ENCODE measurements at places on chromosomes 11 and 22.
A peak's percentile ranks its signal among the peaks of the same experiment; 100 is the strongest.

- peak; percentile 54 for DNase-seq
Observed at GRCh38 chr11:61791737-61792309, 576 bp downstream of the TMEM258 start.

GRCh38 chr22:38868886-38869381 lies 3.1 kb downstream of the CBX6 start:
- peak; percentile 89 for DNase-seq

- peak; percentile 23 for DNase-seq
Observed at GRCh38 chr11:33515347-33515746, 185.3 kb downstream of the C11orf91 start.

- DNase-seq, result no peak
Observed at GRCh38 chr22:44271010-44271500, 41.7 kb downstream of the SHISAL1 start.

DNA sequence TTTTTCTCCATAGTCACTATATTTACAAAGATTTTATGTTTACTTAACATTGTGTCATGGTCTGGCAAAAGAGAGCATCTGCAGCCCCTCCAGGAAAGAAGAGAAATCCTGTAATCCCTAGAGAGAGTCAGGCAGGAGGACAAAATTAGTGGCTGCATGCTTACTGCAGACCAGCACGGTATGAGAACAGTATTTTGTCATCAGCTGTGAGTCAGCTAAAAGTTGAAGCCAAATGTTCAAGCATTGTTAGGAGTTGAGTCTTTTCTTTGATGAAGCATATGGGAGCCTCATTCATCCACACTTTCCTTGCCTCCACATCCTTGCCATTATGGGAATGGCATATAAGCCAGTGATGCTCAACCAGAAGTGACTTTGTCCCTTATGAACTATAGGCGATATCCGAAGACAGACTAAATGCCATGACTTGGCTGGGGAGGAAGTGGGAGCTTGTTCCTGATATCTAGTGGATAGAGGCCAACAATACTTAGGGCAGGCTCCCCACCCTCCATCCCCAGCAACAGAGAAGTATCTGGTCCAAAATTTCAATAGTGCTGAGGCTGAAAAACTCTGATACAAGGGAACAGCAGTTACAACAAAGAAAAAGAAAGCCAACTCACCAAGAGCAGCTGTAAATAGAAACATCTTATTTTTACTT lies 112.0 kb upstream of the OR5AK2 start:
- DNase-seq, result no peak

DNA sequence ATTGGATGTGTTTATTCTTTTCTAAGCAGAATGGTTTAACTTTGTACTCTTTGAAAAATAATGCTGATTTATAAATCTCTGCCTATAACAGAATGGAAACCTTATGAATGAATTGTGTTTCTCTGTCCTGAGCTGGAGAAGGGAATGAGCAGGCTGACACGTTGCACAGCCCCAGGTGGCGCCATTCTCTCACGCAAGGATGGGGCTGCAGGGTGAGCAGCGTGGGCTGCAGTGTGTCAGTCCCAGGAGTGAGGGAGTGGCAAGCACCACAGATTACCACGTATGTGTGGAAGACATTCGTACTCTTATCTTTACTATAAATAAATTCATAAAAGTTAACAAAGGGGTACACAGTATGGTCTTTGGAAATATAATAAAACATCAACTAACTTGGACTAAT lies 33.4 kb downstream of the FDX1 start:
- no peak for DNase-seq

GRCh38 chr11:69157156-69157821 lies 1.6 kb downstream of the SMIM38 start:
- peak; percentile 84 for DNase-seq

DNA sequence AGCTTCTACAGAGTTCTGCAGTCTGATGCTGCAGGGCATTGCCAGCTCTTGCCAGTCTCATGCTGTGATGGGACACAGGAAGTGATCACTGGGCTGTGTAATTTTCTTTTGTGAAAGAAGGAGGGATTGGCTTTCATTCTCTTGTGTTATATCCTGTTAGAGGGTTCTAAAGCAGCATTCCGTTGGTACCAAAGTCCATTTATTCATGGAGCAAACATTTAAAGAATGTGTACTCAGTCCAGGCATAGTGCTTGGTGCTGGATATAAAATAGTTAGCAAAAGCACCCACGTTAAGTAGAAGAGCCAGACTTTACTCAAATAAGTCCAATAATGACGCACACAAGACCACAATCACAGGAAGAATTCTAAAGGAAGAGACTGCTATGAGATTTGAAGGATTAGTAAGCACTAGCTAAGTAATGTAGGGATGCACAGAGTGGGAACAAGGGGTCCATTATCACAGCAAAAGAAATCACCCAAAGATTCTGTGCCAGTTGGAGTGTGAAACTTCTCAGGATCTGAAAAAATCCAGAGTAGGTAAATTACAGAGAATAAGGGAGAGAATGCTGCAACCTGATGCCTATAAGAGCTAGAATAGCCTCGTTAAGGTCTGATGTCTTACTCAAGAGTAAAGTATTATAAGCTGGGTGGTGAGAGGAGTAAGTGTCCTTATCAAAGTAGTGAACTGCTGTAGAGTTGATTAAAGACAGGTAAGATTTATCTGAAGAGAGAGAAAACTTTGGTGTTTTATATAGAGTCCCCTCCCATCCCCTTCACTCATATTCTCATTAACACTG lies 728.3 kb downstream of the METTL15 start:
- no peak for DNase-seq

- DNase-seq, result no peak
Observed at GRCh38 chr11:35030716-35031213, 108.2 kb upstream of the CD44 start.

DNA sequence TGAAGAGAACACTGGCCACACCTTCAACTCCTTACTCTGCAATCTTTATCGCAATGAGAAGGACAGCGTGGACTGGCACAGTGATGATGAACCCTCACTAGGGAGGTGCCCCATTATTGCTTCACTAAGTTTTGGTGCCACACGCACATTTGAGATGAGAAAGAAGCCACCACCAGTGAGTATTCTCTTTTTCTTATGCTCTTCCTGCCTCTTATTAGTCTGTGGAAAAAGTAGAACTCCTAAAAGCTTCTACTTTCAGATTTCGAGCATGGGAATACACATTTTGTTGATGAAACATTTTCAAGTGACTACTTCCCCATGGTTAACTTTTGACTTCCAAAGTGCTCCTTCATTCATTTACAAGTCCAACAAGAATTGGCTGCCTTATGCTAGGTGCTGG lies 20.9 kb downstream of the ALKBH3 start:
- DNase-seq, result no peak

- DNase-seq, result no peak
Observed at GRCh38 chr11:22795914-22796313, 33.7 kb downstream of the SVIP start.

DNA sequence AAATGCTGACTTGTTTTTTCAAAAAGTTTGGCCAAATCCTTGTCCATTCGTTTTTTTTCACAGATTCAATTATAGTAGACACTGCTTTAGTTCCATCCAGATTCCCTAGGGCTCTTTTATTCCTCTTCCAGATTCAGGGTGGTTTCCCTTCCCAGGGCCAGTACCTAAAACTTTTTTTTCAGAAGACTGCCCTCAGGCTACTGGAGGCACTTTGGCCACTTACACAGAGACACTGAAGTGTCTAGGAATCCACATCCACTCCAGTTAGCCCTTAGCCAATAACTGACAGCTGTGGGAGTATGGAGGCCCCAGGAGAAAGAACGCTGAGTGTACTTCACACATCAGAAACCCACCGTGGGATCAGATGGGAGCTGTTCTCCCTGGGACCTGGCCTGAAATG lies 77.3 kb downstream of the CCDC34 start:
- no peak for DNase-seq

DNA sequence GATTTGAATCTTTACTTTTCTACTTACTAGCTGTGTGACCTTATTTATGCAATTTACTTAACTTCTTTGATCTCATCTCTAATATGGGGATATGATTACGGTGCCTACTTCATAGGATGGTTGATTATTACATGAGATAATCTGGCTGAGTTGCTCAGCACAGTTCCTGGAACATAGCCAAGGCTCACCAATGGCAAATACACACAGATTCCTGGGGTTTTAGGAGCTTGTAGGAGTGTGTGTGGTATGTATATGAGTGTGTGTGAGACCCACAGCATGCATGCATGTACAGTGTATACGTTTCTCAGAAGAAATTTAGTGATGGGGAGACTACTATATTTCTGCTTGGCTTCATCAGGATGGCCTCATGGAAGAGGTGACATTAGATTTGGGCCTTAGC lies 256.9 kb downstream of the KIRREL3 start:
- DNase-seq, result no peak

DNA sequence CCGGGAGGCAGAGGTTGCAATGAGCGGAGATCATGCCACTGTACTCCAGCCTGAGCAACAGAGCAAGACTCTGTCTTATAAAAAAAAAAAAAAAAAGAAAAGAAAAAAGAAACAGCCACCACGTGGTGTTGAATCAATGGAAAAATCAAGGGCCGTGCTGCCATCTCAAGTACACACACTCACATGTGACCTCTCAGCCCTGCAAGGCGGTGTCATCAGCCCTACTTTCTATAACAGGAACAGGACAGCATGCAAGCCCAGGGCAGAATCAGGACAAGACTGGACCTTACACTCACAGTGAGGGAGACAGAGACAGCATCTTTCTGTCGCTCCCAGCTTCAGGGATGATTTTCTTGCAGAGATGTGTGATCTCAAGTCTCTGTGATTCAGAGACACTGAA lies 179.6 kb downstream of the MPPED1 start:
- DNase-seq, result no peak

GRCh38 chr11:76577921-76578653 lies 92.5 kb downstream of the LRRC32 start:
- no peak for DNase-seq

DNA sequence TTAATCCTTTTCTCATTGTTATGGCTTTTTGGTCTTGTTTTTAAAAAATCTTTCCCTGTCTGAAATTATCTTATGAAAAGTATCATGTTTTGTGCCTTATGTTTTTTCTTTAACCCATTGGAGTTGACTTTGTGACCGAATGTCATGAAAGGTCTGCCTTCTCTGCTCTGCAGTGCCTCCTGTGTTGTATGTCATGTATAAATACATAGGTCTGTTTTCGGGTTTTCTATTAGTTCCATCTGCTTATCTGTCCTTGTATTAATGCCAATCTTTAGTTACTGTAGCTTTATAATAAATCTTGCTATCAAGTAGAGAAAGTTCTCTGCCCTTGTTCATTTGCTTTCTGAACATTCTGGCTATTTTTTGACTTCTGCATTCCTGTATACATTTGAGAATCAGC lies 73.0 kb downstream of the ZBTB44 start:
- no peak for DNase-seq

- no peak for DNase-seq
Observed at GRCh38 chr11:118090545-118091162, 3.9 kb upstream of the SMIM35 start.

DNA sequence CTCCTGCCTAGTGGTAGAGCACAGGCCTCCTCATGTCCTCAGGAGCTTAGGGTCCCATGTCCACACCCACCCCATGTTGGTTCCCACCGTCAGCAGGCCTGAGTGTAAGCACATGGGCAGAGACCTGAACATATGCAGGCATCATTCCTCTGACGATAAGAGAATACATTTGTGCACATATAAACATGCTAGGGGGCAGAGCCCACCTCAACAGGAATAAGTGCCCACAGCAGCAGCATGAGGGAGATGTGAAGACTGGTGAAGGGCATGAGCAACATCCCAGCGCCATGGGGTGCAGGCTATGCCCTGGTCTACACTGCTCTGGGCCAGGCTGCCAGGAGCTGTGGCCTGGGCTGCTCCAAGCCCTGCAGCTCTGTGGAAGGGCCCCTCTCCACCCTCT lies 16.9 kb downstream of the ADORA2A start:
- no peak for DNase-seq

GRCh38 chr22:23000657-23001347 lies 69.5 kb upstream of the GNAZ start:
- no peak for DNase-seq

- no peak for DNase-seq
Observed at GRCh38 chr11:32098142-32098903, 7.4 kb downstream of the RCN1 start.

GRCh38 chr22:47619631-47620030 lies 857.2 kb downstream of the TBC1D22A start:
- no peak for DNase-seq

- no peak for DNase-seq
Observed at GRCh38 chr11:48073031-48073861, 92.9 kb downstream of the PTPRJ start.

- no peak for DNase-seq
Observed at GRCh38 chr22:47114813-47115517, 352.5 kb downstream of the TBC1D22A start.

GRCh38 chr22:36042240-36042639 lies 13.6 kb upstream of the RBFOX2 start:
- DNase-seq, result no peak

GRCh38 chr11:97461934-97462333 lies 1072.1 kb downstream of the JRKL start:
- DNase-seq, result no peak

- peak; percentile 75 for DNase-seq
Observed at GRCh38 chr11:64971421-64972233, at the start of gene MAJIN. TSS of gene MAJIN (minus strand) at chr11:64972108. CDS start at chr11:64959405, 12,703 bp downstream.

GRCh38 chr11:132561937-132562336 lies 970.4 kb downstream of the OPCML start:
- no peak for DNase-seq

DNA sequence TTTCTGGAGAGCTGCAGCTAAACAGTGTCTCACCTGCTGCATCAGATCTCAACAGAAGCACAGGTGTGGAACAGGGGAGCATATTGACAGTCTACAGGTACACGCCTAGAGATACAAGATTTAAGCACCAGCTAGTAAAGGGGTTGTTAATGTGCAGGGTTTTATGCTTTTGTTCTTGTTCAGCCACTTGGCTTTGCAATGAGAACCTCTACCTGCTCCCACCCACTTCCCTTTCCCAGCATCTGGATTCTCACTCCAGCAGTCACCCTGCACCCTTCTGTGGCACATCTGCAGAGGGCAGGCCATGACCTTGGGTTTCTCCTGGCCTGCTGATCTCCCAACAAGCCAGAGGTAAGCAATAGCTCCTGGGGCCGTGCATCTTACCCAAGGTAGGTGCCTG lies 446.6 kb downstream of the BUD13 start:
- no peak for DNase-seq

DNA sequence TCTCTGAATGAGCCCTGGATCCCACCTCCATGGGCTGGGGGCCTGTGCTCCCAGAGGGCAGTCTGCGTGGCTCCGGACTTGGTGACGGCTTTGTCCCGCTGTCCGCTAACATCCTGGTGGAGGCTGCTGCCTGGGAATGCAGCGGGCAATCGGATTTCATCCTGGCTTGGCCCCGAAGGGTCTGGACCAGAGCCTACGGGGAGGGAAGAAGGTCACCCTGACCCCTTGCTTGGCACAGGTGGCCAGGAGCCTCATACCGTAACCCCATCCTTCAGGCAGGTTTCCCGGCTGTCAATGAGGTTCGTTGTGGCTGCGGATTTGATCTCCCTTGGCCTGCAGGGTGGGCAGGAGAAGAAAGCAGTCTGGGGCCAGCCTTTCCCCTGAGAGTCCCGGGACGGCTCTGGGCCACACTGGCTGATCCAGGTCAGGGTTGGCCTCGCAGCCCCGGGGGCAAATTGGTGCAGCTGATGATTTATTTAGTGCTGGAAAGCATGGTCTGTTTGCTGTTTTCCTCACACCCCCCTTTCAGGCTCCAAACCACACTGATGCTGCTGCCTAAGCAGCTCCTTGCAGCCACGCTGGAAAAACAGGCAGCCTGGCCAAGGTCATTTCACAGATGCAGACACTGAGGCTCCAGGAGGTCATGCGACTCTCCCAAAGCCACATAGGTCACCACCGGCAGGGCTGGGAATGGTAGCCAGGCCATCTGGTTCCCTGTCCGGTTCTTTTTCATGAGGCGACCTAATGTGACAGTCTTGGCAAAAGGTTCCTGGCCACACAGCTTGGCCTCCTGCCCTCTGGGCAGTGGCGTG lies 15.0 kb downstream of the PRDM11 start:
- DNase-seq, result no peak
